ENCODE measurements at places on chromosomes 2 and 18.

DNA sequence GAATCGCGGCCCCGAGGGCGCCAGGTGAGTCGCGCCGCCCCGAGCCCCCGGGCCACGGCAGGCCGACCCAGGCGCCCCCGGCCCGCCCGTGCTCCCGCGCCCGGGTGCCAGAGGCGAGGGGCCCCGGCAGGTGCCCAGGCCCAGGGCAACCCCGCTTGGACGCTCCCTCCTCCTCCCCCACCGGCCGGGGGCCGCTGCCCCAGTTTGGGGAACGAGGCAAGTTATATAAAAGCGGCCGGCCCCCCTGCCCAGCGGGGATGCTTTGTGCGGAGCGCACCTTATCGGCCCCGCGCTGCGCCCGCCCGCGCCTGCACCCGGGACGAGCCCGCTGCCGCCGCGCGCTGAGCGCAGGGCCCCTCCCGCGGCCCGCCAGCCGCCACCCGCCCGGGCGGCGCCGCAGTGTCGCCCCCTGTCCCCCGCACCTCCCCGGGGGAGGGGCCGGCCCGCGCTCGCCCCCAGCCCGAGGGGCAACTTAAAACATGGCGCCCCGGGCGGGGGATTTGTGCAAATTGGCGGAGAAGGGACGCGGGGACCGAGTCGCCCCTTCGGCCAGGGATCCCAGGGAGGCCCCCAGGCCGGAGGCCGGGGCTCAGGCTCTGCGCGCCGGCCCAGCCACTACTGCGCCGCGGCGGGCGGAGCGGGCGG, 639 bp downstream of the EPB41L3 start:
- DNase-seq = no peak

GRCh38 chr2:205073433-205074020, 528.3 kb downstream of the PARD3B start:
- DNase-seq = no peak

- DNase-seq = no peak
Measured at GRCh38 chr2:207847098-207847806, 77.5 kb upstream of the FZD5 start.

GRCh38 chr2:145752091-145752806, 1232.3 kb upstream of the ZEB2 start:
- DNase-seq = peak; percentile 85

DNA sequence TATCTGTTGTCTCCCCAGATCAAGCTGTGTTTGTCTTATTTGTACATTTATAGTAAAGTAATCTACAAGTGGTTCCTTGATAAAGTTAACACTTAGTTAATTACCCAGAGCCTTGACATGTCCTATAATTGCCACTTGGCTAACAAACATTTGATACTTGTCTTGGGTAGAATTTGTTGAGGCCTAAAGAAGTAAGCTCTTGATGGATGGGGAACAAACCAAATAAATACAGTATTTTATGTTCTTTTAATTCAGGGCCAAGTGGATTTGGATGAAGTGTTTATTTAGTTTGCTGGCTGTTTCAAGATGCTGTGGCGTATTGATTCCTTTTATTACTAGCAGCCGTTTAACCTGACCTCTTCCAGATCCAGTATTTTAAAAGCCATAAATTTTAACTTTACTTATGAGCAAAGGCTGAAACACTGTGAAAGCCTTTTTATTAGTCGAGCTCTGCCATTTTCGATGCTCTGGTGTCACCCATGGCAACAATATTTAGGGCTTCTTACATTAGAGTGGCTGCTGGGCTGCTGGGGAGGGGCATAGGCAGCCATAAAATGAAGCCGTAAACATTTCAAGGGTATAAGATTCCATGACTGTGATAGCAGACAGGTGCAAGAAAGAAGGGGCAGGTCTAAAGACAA, 401.6 kb upstream of the NRP2 start:
- DNase-seq = no peak

- DNase-seq = no peak
Measured at GRCh38 chr2:95301876-95302641, 4.9 kb downstream of the KCNIP3 start.

- DNase-seq = no peak
Measured at GRCh38 chr2:58871469-58872142, 630.5 kb upstream of the FANCL start.

DNA sequence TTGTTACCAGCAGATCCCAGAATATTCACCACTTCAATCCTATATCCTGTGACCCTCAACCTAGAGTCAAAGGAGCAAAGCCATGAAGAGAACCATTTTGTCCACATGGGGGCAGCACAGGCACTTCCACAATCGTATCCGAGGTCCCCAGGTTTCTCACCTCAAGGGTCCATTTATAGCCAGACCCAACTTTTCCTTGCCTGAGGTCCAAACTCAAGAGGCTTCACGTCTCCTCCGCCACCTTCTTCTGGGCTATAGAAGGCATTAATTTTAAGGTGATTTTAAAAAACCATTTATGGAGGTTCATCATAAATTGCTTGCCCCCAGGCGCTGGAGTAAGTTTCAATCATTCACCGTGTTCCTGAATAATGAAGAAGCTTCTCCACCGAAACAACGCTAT, 111.6 kb upstream of the NABP1 start:
- peak; percentile 53 for DNase-seq

DNA sequence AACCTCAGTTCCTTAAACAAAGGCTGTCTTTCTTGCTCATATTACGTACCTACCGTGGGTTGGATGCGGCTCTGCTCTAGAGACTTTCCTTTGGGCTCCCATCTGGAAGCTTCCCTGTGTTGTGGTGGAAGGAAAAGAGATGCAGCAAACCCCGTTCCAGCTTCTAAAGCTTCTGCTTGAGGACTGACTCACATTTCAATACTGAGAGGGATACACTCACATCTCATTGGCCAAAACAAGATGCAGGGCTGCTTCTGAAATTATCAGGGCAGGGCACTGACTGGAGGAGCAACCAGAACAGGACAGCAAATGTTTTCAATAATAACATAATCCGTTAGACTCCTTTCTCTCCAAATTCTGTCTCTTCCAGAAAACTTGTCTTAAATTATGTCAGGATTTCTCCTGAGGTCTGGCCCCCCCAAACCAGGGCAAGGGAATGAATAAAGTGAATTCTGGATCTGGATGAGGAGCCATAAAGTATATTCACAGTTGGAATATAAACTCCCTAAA, 4.5 kb upstream of the MYO5B start:
- no peak for DNase-seq

- DNase-seq = no peak
Measured at GRCh38 chr2:177348733-177349693, 43.6 kb upstream of the AGPS start.

DNA sequence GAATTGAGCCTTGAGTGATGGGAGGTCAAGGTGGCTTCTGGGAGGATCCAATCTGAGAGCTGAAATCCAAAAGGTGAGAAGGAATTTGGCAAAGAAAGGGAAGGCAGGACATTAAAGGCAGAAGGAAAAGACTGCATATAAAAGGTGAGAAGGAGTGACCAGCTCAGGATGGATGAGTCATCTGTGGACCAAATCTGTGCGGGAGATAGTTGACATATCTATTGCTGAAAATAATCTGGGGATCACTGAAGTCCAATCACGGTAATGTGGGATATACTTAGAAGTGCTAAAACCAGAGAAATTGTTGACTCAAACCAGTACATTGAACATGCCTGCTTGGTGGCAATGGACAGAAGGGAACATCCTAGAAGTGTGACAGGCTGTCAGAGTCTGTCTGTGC, 8.0 kb upstream of the PTPN4 start:
- no peak for DNase-seq

GRCh38 chr2:159381574-159381973, 95.1 kb upstream of the WDSUB1 start:
- DNase-seq = no peak

GRCh38 chr2:129369437-129369836, 610.0 kb upstream of the RAB6C start:
- no peak for DNase-seq

DNA sequence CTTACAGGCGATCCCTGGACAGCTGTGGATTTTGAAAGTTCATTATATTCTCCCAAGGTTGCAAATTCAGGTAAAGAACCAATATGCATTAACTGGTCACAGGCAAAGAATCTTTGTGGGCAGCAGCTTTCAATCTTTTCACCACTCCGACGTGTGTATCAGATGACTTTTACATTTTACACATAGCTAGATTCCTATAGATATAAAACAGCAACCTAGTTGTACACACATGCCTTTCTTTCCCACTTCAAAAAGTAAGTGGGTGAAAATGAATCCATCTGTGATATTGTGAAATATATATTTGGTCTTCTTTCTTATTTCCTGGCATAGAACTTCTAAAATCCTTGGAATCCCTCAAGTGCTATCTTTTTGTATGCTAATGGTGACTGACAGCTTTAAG, 72.5 kb downstream of the SCG2 start:
- no peak for DNase-seq

- no peak for DNase-seq
Measured at GRCh38 chr2:191108331-191108730, 42.5 kb downstream of the STAT4 start.

- no peak for DNase-seq
Measured at GRCh38 chr2:199228887-199229819, 228.6 kb downstream of the SATB2 start.

- DNase-seq = no peak
Measured at GRCh38 chr2:114123925-114124324, 234.0 kb downstream of the ACTR3 start.

DNA sequence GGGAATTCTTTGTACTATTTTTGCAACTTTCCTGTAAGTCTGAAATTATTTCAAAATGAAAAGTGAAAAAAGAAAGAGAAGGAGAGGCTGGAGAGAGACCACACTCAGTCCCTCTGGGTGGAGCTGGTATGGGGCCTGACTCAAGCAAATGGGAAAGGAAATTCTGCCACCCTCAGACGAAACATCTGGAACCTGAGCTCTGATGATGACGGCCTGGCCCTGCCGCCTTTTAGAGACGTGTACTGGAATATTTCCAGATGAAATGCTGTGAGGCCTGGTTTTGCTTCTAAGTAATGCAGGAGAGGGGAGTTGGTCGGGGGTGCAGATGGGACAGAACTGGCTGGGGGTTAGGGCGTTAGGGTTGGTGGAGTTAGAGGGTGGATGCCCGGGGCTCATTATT, 57.4 kb upstream of the GLI2 start:
- DNase-seq = no peak

DNA sequence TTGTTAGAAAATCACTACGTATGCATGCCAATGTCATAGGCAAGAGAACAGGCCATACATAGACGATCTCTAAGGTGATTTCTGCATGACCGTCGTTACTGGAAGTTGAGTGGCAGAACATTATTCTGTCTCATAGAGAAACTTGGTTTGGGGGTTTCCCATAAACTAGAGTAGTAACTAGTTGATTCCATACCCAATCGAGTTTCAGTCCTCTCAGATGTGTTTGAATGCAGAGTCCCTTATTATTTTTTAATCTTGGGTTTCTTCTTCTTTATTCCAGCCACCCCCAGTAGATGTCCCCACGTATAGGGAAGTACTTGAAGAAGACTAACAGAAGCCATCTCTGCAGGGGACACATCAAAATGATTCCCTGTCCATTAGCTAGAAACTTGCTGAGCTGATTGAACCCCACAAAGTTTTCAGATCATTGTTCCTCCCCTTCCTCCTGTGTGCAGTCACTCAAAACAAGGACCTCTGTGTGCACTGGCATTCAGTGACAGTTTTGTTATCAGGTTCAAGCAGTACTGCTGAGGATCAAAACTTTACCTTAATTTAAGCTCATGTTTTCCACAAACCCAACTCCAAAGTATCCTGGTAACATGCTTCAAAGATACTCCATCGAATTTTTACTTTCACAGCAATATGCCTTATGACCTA, 68.4 kb upstream of the CDCA7 start:
- no peak for DNase-seq

DNA sequence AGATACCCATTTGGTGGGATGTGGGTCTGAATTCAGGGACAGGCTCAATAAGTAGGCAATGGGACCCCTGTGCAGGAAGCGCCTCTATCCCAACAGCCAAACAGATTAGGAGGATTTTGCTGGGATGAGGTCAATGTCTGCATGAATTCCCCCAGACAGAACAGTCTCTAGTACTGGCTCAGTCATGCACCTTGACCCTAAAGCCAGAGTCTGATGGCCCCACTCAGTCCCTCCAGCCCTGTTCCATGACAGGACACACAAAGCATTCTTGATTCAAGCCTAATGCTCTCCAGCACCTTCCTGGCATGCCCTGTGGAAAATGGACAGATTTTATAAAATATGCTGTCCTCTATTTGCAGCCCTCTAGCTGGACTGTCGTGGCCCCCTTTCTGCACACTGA, 49.8 kb upstream of the RAB6D start:
- no peak for DNase-seq

GRCh38 chr18:48137374-48138081, 207.1 kb upstream of the SMAD2 start:
- no peak for DNase-seq

DNA sequence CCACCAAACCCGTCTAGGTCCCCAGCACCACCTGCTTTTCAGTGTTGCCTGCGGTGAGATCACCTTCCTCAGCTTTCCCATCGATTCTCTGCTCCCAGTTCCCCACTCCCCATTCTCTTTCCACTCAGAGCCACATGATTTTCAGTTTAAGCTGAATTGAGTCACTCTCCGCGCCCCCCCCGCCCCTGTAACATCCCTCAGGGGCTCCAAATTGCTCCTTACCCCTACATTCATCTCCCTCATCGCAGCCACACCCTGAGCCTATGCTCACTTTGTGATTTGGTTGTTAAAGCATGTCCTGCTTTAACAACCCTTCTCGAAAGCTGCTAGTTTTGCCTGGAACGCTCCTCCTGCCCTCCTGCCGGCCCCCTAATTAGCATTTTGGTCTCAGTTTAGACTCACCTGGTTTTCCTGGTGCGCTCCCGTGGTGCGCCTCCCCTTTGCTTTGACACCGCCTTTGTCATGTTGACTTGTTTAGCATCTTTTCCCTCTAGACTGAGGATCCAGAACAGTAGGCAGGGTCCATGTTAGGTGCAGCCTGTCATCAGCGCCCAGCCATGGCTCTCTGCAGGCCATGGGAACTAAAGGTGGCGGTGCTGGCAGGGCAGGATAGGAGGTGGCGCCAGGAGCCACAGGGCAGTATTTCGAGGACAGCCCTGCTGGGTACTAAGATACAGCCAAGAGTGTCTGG, 60.8 kb downstream of the ST3GAL5 start:
- no peak for DNase-seq

DNA sequence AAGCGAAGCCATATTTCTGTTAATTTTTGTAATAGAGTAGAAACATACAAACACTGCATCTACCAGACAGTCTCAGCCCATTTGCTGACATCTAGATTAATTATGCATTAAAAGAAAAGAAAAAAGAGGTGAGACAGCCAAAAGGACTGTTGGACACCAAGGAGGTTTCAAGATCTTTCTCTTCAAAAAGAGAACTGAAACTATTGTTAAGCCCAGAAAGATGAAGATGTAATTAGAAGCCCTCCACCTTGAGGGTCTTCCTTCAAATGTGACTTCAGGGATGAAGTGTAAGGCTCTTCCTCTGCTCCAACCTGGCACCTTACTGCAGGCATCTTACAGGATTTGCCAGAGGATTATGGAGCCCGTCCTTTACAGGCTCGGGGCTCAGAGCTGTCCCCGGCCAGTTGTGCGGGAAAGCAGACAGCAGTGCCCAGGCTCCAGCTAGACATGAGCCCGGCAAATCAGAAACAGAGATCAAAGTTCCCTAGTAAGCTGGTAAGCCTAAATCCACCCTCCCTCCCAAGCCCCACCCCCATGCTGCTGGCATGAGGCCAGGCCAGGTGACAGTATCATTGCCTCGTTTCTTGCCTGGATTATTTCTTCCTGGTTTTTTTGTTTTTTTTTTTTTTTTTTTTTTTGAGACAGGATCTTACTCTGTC, 38.9 kb downstream of the ADI1 start:
- DNase-seq = no peak

- DNase-seq = no peak
Measured at GRCh38 chr2:170255971-170256370, 78.0 kb downstream of the MYO3B start.

All from midbrain (tissue), 1 donor.